Retina (tissue), 1 donor: ENCODE measurements at places on chromosomes 6 and 20.

DNA sequence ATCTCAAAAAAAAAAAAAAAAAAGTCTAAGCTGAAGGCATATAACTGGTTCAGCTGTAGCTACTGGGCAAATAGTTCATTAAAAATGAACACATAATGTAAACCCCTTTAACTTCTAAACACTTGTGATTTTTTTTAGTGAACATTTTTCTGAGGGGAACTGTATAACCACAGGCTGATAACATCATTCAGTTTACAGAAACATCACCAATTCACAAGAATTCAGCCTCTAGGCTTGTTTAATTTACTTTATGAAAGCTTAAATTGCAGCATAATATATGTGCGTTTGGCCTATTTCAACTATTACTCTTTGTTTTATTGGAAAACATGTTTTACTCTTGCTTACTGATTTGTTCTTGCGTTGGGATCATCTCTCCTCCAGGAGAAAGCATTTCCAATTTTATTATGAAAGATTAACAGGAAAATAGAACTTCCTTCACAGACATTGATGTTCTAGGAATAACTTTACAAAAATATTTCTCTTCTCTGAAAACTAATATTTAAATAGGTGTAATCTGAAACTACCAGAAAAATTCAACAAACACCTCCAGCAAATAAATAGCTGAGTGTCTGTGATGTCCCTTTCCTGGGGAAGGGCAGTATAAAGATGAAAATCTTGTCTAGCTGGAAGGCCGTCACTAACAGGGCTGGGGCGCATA is 284.5 kb downstream of the UST start:
- DNase-seq, result no peak

DNA sequence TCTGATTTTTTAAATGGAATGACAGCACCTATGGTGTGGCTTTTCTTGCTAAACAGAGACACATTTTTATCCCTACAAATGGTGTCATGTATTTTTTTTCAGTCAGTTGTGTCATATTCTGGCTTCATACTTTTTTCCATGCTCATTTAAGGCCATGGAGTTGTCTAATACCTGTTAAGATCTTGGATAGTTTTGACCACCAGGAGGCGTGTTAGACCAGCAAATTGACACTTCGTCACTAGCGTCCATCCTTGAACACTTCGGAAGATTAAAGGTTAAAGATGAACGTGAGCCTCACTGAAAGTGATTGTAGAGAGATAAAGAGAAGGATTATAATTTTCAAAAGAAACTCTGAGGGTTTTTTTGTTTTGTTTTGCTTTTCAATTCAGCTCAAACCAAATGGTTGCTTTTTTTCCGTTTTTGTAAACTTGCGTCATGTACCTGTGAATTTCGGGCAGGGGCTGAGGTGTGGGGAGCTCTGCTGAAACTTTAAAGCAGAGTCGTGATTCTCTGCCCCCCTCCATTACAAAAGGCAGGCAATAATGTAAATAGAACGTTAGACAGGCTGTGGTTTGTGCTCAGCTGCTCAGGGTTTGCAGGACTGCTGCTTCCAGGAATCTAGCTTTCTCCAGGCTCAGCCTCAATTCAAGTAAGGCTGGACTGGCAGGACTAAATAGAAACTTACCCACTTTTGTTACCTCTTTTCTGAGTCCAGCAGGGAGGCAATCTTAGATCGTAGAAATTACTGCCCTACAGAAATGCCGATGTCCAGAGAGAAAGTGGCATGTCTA is 245.1 kb downstream of the FOXA2 start:
- peak; percentile 57 for DNase-seq

DNA sequence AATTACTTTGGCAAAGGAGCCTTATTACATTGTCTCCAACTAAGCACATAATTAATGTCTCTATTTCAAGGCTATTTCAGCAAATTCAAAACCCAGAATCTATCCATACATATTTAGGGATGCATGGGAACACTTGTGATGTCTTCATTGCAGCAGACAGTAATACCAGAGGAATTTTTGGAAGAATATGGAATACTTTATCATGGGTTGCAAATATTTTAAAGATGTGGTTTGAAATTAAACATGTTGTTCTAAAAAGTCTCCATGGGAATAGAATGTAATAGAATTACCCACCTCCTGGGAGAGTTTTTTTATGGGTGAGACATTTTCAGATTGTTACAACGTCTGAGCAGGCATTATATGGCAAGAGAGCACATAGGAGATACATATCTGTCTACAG is 170.8 kb downstream of the KCNQ5 start:
- no peak for DNase-seq

DNA sequence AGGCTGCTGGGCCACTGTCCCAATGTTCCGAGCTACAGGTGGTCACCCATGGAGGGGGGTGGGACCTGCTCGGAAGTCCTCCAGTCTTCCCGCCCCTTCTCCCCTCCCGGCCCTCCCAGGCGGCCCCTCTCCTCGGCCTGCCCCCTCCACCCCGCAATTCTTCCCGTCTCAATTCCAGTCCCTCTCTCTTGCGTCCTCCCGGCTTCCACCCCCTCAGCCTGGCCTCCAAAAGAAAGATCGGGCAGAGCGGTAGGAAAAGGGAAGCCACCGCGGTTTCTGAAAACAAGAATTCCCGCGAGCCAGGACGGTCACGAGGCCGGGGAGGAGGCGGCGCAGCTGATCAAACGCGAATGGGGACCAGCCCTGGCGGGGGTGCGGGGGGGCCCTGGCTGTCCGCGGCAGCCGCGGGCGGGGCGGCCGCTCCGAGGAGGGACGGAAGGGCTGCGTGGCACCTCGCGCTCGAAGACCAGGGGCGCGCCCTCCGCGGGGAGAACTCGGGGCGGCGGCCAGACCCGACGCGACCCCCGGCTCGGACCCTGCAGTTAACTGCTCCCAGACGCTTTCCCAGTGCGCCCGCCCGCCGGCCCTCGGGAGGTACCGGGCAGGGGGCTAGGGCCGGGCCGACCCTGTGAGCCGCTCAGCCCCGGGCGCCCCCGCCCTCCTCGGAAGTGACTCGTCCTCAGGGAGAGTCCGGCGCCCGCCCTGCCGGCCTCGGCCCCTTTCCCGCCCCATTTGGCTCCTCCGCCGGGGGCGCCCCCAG is 1.0 kb downstream of the PXDC1 start:
- DNase-seq, result peak; percentile 63

DNA sequence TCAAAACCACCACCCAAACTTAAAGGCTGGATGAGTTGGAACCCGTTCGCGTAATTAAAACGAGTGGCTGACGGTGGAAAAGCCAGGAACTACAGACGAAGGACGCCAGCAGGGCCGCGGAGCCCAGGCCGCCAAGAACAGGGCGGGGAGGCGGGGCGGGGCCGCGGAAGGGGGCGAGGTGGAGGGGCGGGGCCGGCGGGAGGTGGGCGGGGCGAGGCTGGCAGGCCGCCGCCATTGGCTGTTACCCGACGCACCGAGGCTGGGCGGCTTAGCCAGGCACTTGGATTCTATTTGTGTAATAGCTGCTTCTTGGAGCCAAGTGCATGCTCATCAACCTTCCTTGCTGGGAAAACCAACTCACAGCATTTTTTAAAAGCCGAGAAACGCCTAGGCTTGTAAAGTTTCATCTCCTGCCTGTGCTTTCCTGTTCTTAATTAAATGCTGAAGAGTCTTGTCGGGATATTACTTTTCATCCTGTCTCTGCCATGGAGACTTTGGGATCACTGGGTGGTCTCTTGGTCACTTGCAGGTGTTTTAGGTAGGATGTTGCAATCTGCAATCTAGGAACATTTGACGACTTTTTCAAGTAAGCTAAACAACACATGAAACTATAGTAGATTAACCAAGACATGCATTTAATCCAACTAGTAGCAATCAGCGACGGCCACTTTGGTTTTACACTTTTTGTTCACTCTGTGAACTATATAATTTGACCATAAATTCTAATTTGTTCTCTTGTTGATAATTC is 245.0 kb downstream of the ARID1B start:
- DNase-seq, result no peak

GRCh38 chr6:166106076-166106686 is 61.5 kb downstream of the TBXT start:
- peak; percentile 80 for DNase-seq

DNA sequence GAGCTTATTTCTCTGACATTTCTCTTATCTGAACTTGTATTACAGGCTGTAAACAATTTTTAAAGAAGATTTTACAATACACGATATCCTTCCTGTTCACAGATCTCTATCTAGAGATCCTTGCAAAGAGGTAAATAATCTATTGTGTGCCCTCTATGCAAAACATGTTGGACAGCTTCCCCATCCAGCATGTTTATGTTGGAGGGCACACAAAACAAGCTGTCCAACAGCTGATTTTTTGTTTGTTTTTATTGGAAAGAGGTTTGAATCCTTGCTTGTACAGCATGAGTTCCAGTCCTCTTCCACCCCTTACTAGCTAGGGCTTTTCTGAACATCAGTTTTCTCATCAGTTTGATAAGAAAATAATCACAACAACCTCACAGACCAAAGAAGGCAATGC is 62.3 kb upstream of the SYNDIG1 start:
- DNase-seq, result no peak

GRCh38 chr20:20992686-20993360 is 113.3 kb downstream of the LINC00237 start:
- peak; percentile 55 for DNase-seq

DNA sequence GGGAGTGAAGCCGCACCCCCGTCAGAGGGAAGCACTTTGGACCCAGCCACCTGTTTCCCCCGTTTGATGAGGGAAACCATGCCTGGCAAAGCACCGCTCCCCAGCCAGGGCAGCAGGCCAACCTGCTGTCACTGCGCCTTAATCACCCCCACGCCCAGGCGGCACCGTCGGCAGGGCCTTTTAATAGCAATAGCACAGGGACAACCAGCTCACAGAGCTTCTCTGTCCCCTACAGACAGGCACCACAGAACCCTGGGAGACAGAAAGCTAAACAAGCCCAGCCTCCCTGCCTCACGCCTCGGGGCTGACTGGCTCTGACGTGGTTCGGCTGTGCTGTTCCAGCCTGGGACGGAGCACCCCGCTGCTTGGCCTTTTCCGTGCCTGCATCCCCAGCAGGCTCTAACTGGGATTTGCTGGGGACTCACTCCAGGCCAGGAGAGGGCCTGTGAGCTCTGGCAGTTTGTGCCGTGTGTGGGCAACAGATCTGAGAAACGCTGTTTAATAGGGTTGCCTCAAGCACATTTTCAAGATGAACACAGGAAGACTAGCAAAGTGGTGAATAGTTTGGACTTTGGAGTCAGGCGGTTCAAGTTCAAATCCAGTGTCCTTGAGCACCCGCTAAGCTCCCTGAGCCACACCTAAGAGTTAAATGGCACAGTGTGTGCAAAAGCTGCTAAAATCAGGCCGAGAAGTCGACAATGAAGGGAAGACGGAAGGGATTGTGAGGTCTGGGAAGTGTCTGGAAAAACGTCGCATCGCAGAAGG is 223.8 kb downstream of the NRN1 start:
- no peak for DNase-seq
